Activated T-cell treated with anti-CD3 and anti-CD28 coated beads, Interleukin-2, amount 50 U/mL, for 4 hours (primary cell): ENCODE measurements at places on chromosomes 13 and 19. TPM values are rescaled to one million over a fixed set of nuclear protein-coding genes. Genes with fewer than 3 reads are reported as not detected.

MEIOSIN gene
- total RNA-seq, result not detected

SERPINE3 gene
- not detected for total RNA-seq

DNA sequence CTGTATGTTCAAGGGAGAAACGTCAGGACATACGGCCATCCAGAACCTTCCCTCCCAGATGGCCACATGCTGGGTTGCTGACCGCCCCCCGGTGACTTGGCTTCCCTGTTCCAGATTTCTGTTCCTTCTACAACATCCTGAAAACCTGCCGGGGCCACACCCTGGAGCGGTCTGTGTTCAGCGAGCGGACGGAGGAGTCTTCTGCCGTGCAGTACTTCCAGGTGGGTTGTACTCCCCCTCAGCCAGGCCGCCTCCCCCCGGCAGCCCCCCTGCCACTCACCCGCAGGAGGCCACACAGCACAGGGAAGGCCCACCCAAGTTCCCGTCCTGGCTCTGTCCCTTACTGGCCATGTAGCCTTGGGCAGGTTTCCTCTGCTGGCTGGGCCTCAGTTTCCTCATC is 20.5 kb downstream of the YIPF2 start:
- no peak for DNase-seq

DNA sequence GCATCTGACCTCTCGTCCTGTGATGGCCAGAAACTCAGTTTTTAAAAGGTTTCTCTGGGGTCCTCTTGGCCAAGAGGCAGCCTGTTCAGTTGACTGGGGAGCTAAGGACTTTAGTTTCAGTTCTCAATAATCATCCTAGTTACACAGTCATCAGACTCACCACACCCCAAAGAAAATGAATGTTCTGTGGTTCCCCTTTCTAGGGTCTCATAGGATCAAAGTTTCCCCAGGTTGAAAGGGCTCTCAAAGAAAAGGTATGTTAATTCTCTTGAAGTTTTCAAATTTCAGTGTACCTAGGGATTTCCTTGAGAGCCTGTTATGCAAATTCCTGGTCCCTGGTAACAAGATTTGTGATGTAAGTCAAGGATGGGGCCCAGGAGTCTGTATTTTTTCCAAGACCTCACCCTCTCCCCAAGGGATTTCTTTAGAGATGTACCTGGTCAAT is 94.9 kb downstream of the FAM216B start:
- no peak for DNase-seq
